ENCODE measurements at places on chromosomes 1 and 21.
A peak's percentile ranks its signal among the peaks of the same experiment; 100 is the strongest.

DNA sequence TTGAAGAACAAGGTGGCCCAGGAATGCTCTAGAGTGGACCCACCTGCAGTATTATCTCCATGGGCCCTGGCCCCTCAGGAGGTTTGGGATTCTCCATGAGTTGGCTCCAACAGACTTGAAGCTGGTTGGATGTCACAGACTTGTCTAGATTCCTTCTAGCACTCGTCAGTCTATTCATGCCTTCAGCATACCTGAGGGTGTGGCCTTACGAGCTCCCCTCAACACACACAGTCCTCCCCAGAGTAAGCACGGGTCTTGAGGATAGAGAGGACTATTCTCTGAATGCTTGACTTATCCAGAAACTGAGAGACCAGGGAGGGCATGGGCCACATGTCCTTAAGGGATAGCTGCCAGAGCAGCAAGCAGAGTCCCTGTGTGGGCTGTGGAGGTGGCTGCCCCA is 45.9 kb upstream of the COL6A1 start:
- no peak for DNase-seq

- no peak for DNase-seq
Measured at GRCh38 chr1:213060836-213061235, 9.8 kb downstream of the RPS6KC1 start.

DNA sequence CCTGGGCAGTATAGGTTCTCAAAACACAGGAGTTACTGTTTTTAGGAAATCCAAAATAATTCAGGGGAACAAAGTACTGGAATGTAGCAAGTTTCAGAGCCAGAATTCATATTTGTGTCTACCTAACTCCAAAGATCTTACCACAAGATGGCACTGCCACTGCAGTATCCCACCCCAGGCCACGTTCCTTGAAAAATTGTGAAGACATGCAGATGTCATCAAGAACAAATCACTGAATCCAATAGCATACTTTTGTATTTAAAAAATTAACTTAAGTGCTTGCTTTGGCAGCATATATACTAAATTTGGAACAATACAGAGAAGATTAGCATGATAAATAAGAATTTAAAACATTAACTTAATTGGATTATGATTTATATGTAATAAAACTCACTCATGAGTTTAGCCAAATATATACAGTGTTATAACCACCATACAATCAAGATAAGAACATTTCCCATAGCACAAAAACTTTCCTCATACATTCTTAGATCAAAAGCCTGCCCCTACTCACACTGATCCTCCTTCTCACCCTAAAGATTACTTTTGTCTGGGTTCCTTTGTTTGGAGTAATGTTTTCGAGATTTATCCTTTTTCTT is 209.9 kb downstream of the FAF1 start:
- no peak for DNase-seq

- DNase-seq = no peak
Measured at GRCh38 chr1:208541225-208541855, 297.2 kb upstream of the PLXNA2 start.

- no peak for DNase-seq
Measured at GRCh38 chr1:175124861-175125260, 57.2 kb downstream of the TNN start.

DNA sequence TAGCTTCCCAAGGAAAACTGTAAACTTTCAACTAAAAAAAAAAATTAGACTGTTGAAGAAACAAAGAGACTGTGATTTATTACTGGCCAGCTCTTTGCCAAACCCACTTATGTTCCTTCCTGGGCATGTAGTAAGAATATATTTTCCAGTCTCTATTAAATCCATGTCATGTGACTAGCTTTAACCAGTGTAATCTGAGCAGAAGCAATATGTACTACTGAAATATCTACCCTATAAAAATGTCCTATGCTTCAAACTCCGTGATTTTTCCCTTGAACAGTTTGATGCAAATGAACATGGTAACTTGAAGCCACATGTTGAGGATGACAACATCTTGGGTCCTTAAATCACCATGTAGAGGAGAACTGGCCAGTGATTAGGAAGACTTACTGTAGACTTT is 144.5 kb downstream of the NTMT2 start:
- no peak for DNase-seq

DNA sequence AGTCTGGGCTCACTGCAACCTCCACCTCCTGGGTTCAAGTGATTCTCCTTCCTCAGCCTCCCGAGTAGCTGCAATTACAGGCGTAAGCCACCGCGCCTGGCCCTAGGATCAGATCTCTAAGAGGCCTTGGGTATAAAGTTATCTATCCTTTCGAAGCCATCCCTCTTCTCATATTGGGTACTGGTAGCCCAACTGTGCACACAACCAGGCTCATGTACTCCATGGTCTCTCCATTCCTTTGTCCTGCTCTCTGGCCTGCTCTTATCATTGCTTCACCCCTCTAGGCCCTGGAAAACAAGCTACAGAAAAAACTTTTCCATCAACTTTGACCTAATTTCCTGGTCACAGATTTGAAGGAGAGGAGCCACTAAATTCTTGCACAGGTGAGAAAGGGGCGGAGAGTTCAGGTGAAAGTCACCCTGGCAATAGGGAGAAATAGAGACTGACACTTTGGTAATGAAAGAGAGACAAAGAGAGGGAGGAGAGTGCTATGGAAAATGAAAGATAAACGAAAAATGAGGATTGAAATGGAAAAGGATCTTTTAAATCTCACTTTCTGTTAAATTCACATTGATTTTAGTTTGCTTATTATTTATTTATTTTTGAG is 6.0 kb downstream of the TXNIP start:
- no peak for DNase-seq

GRCh38 chr1:229128066-229128608 is 142.8 kb upstream of the RAB4A start:
- DNase-seq = no peak

GRCh38 chr1:192005976-192006375 is 152.3 kb upstream of the RGS18 start:
- DNase-seq = no peak

DNA sequence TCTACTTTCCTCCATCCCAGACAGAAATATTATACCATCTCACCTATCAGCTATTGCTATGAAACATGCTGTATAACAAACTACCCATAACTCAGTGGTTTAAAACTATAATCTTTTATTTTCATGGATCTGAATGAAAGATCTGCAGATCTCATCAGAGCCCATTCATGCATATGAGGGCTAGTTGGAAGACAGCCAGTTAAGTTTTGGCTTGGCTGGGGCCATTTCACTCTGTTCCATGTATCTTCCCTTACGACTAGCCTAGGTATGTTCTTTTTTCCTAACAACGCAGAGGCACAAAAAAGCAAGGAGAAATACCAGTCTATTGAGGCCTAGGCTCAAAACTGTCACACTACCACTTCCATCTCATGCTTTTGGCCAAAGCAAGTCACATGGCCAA is 28.1 kb upstream of the RGS1 start:
- no peak for DNase-seq

DNA sequence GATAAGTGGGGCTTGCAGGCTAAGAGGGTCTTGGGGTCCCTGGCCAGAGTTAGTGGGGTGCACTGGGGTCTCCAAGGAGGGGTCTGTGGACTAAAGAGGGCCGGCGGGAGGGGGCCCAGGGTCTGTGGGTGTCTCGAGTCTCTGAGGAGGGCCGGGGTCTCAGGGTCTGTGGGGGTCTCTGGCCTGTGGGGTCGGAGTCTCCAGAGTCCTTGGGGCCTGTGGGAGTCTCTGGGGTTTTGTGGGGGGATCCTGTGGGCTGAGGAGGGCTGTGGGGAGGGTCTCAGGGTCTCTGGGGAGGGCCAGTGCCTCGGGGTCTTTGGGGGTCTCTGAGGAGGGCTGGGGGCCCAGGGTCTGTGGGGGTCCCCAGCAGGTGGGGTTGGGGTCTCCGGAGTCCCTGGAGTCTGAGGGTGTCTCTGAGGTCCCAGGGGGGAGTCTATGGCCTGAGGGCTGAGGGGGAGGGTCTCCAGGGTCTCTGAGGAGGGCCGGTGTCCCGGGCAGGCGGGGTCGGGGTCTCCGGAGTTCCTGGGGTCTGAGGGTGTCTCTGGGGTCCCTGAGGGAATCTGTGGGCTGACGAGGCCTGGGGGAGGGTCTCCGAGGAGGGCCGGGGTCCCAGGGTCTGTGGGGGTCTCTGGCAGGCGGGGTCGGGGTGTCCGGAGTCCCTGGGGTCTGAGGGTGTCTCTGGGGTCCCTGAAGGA is 628 bp upstream of the PLEKHM2 start:
- DNase-seq = no peak

- DNase-seq = no peak
Measured at GRCh38 chr1:11788549-11789053, 17.2 kb downstream of the MTHFR start.

DNA sequence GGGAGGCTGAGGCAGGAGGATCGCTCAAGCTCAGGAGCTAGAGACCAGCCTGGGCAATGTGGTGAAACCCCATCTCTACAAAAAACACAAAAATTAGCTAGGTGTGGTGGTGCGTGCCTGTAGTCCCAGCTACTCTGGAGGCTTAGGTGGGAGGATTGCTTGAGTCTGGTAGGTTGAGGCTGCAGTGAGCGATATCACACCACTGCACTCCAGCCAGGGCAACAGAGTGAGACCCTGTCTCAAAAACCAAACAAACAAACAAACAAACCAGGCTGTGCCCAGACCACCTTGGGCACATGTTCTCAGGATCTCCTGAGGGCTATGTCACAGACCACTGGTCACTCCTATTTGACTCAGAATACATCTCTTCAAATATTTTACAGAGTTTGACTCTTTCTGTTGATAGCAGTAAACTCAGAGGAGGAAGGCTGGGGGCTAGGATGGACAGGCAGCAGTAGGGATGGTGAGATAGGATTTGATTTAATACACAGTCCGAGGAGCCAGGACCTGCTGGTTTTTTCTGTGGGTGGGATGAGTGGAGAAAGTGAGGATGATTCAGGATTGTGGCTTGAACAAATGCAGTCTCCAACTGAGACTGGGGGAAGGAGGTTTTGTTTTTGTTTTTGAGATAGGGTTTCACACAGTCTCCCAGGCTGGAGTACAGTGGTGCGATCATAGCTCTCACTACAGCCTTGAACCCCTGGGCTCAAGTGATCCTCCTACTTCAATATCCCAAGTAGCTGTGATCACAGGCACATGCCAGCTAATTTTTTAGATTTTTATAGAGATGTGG is 46.5 kb downstream of the OLFML3 start:
- no peak for DNase-seq

DNA sequence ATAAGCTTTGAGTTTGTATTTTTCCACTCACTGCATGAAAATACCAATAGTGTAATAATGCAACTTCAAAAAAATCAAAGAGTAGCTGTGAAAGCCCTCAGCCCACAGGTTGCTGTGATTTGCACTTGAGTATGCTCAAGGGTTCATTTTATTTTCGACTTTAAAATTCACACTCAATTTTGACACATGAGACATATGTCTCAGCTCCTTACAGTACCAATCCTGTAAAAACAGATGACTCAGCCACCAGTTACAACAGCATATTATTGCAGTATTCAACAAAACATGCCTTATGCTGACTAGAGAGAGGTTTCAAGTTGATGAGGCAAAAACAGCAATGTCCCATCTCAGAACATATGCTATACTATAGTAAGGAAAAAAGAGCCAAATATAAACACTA is 66.1 kb downstream of the CYYR1 start:
- no peak for DNase-seq

DNA sequence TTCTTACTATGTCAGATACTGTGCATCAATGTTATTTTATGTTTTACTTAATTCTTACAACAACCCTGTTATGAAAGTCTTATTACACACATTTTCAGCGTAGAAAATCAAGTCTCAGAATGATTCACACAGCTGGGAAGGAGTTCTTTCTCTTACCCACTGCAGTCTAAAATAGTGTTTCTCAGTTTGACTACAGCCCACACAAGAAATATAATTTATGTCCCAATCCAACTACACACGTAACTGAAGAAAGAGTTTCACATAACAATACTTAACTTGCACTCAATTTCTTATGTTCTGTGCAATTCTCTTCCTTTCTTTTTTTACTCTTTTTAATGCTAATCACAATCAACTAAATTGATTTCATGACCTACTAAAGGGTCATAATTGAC is 252.8 kb upstream of the ADGRL2 start:
- no peak for DNase-seq

GRCh38 chr1:184237588-184237987 is 149.2 kb upstream of the C1orf21 start:
- no peak for DNase-seq

- no peak for DNase-seq
Measured at GRCh38 chr1:186009039-186009737, 275.0 kb downstream of the HMCN1 start.

- DNase-seq = peak; percentile 47
Measured at GRCh38 chr1:181131255-181131941, 42.9 kb downstream of the IER5 start.

GRCh38 chr1:222167111-222167510 is 380.8 kb downstream of the HHIPL2 start:
- no peak for DNase-seq

GRCh38 chr1:84721152-84721551 is 30.9 kb upstream of the SSX2IP start:
- no peak for DNase-seq

DNA sequence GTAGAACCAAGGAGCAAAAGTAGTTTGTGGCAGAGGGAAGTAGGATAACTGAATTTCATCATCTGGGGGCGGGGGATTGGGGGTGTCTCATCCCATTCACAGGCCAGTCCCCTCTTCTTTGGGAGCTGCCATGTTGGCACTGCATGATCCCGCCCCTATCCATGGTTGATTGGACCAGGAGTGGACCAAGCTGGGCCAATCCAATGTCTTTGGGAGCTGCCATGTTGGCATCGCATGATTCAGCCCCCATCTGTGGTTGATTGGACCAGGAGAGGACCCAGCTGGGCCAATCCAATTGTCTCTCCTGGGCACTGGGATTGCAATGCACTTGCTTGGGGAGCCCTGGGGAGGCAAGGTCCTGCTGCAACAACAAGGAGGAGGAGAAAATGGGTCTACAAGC is 12.3 kb upstream of the ALPL start:
- no peak for DNase-seq

- no peak for DNase-seq
Measured at GRCh38 chr1:192914696-192915095, 105.9 kb downstream of the RGS2 start.

DNA sequence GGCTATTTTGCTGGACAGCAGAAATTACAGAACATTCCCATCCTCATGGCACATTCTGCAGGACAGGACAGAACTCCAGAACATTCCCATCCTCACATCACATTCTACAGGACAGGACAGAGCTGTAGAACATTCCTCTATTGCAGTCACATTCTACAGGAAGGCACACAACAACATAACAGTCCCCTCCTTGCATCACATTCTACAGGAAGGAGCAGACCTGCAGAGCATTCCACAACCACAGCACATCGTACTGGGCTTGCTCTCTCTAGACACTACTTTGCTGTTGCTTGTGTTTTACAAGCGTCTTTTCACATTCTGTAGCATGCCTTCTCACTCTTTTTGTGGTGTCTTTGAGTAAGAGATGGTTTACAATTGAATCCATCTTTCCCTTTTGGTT is 26.8 kb upstream of the ABCB10 start:
- DNase-seq = no peak
